ENCODE measurements at places on chromosomes 11 and 22. TPM values are rescaled to one million over a fixed set of nuclear protein-coding genes. Genes with fewer than 3 reads are reported as not detected.

- DNase-seq, result no peak
Observed at GRCh38 chr22:43343262-43343669, at the start of gene SCUBE1. SCUBE1 (minus strand) TSS chr22:43343372; CDS start chr22:43343261, 111 bp downstream.

GRCh38 chr11:45684440-45684839, 19.0 kb upstream of the CHST1 start:
- DNase-seq, result no peak

GRCh38 chr11:131231317-131231940, 139.0 kb upstream of the NTM start:
- DNase-seq, result no peak

DNA sequence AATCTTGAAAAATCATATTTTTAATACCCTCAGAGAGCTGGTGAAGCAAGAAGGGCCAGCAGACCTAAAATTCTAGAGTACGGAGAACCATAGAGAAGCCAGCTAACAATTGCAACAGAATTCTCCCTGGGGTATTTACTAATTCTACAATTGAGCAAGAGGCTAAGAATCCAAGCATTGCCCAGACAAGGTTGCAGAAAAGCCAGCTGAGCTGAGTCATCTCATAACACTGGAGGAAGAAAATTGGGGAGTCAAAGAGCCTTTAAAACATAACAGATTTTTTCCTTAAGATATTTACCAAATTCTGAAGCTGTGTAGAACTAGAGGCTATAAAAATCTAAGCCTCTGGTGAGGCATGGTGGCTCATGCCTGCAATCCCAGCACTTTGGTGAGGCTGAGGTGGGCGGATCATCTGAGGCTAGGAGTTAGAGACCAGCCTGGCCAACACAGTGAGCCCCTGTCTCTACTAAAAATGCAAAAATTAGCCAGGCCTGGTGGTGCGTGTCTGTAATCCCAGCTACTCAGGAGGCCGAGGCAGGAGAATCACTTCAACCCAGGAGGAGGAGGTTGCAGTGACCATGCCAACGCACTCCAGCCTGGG, 13.6 kb upstream of the TMEM216 start:
- no peak for DNase-seq

- no peak for DNase-seq
Observed at GRCh38 chr11:65997286-65997685, 4.7 kb downstream of the EIF1AD start.

DNA sequence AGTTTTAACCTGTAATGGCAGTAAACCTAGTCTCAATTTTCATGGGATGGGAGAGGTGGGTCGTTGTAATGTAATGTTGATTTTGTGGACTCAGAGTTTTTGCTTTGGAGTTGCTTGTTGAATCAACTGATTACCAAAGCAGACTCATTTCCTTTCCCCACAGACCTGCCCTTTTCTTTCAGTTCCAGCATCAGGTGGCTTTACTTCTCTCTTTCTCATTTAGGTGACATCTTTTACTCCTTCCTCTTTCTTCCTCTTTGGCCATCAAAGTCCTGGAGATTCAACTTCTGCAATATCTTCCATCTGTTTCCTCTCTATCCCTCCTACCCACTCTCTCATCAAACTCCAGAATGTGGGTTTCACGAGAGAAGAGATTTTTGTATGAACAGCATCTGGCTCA, 313.9 kb downstream of the TMEM135 start:
- DNase-seq, result no peak

Gene OR51B6
- total RNA-seq, result not detected

Gene YPEL1
- 7.3 TPM for total RNA-seq

Gene MUC5B
- total RNA-seq, result not detected

Gene APOA5
- not detected for total RNA-seq

Gene SLC22A6
- not detected for total RNA-seq

Gene NFAM1
- total RNA-seq, result not detected

Gene PRRG4
- 3.1 TPM for total RNA-seq

Data from epithelial cell of proximal tubule (primary cell).